D721Med (cell line): ENCODE measurements at places on chromosomes 3 and 15.

GRCh38 chr3:157669416-157669815 lies 166.2 kb upstream of the VEPH1 start:
- no peak for DNase-seq

- DNase-seq, result no peak
Measured at GRCh38 chr3:183074261-183074660, 25.0 kb downstream of the MCCC1 start.

DNA sequence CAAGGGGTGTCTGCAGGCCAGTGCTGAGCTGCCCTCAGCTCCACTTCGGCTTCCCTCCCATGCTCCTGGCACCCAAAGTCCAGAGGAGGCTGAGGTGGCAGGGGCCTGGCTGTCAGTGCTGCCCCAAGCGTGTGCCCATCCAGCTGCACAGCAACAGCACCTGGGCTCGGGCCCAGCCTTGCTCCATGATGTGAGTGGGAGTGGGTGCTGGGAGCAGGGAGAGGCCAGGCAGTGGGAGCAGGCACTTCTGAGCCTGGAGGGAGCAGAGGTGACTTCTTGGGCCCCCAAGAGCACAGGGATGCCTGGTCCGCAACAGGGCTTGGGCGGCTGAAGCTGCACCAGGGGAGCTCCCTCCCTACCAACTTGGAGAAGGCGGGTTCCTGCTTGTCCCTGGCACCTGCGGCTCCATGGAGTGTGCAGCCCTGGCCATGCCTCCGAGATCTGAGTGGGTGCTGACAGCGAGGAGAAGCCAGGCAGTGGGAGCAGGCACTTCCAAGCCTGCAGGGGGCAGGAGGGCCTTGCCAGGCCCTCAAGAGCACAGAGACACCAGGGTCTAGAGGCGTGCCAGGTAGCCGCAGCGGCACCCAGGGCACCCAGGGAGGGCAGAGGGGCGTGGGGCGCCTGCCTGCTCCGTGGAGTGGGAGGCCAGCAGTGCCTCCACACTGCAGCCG lies 366.7 kb upstream of the SGO1 start:
- no peak for DNase-seq

- no peak for DNase-seq
Measured at GRCh38 chr3:43707998-43708397, 17.3 kb downstream of the ABHD5 start.

- no peak for DNase-seq
Measured at GRCh38 chr15:48677821-48678220, 32.3 kb upstream of the FBN1 start.

DNA sequence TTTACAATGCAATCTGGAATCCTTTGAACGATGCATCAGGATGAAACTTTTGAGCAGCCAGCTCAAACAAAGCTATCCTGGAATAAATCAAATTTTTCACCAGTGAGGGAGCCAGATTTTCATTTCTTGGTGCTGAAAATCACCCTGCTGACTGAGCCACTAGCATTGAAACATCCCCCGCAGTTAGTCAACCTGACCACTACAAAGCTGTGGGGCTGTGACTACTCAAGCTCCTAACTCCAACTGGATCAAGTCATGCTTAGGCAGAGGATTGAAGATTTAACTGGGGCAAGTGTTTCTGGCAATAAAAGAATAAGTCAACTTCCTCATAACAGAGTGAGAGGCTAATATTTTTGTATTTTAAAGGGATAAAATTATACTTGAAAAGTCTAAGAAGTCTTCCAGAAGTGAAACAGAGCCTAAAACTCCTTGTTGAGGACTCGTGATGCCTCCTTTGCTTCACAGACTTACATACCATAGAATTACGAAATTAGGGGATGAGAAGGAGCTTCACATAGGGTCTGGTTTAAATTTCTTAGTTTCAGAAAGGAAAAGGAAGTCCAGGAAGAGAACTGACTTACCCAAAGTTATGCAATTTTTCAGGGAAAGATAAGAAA lies 177.8 kb downstream of the SERPINI1 start:
- no peak for DNase-seq

DNA sequence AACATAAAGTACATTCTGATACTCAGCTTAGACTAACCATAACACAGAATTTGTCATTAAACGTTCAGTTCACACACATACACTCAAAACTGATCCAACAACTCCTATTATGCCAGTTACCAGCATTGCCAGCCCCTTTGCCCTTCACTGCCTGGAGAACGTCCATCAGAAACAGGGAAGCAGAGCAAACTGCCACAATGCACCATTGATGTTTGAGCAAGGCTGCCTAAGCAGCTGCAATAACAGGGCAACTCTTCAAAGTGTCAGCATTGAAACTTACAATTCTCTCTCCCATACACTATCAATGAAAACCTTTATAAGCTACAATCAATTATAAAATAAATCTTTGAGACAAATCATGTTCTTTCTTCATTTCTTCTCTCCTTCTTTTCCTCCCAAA lies 85.1 kb downstream of the ZBTB20 start:
- DNase-seq, result no peak

- no peak for DNase-seq
Measured at GRCh38 chr3:95883801-95884200, 930.6 kb upstream of the EPHA6 start.

GRCh38 chr3:146972726-146973125 lies 367.6 kb upstream of the PLSCR5 start:
- DNase-seq, result no peak

GRCh38 chr3:132898141-132898540 lies 140.1 kb upstream of the TMEM108 start:
- DNase-seq, result no peak

- DNase-seq, result no peak
Measured at GRCh38 chr3:100124201-100124761, 10.0 kb upstream of the FILIP1L start.

DNA sequence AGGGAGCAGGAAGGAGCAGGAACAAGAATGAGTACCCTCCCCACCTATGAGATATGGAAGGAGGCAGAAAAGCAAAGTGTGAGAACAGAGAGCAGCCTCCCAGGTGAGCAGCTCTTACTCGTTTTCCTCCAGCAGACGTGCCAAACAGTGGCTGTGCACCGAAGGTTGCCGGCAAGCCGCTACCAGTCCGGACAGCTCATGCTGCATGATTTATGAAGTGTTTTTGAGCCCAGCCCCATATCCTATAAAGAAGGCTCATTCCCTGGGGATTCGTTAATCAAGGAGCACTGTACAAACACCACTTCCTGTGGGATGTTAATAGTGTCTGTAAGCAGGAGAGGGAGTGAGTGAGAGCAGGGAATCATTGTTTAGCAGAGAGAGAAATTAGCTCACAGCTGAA lies 118.3 kb upstream of the FOXB1 start:
- no peak for DNase-seq

- DNase-seq, result no peak
Measured at GRCh38 chr3:133644768-133645167, 17.0 kb downstream of the TOPBP1 start.

- no peak for DNase-seq
Measured at GRCh38 chr15:52527911-52528563, 643 bp downstream of the MYO5A start.

- DNase-seq, result no peak
Measured at GRCh38 chr3:97996988-97997387, 24.8 kb upstream of the RIOX2 start.

GRCh38 chr3:188776447-188776846 lies 395.3 kb upstream of the TPRG1 start:
- DNase-seq, result no peak

- DNase-seq, result no peak
Measured at GRCh38 chr3:146280864-146281263, 30.0 kb upstream of the PLSCR4 start.

GRCh38 chr3:128563439-128563838 lies 70.4 kb upstream of the GATA2 start:
- no peak for DNase-seq

DNA sequence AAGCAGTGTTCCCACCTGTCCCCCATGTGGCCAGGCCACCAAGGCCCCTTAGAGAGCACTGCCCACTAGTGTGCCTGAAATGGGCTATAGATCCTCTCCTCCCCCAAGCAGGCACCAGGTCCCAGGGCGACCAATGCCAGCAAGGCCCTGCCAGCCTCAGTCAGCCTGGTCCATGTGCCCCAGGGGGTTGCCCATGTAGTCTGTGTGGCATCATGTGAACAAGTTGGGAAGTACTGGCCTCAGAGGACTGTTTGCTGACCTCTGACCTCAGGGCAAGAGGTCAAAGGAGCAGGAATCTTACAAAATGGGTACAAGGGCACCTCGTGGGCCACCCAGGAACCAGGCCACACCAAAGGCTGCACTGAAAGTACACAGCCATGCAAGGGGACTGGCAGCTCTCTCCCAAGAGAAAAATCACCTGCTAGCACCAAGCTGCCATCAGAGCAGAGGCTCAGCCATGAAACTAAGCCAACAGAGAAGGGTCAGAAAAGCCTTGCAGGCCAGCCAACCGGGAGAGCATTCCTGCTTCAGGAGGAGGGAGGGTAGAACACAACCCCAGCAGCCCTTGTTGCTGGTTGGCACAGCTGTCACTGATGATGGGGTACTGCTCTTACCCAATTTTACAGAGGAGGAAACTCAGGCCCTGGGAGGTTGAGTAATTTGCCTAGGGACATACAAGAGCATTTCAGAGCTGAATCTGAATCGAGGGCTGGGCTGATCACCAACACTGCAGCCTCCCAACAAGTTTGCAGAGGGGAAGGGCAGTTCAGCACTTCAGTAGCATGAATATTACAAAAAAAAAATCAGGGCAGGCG lies 5.2 kb upstream of the FURIN start:
- DNase-seq, result no peak

DNA sequence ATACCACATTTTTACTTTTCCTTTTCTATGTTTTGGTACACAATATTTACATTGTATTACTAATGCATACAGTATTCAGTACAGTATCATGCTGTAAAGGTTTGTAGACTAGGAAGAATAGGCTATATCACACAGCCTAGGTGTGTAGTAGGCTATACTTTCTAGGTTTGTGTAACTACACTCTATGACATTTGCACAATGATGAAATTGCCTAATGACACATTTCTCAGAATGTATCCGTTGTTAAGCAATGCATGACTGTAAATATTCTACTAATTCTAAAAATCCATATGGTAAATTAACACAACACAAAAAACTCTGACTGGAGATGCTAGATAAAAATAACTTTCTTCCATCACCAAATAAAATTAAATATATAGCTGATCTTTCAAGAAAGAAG lies 16.2 kb downstream of the NEDD4 start:
- DNase-seq, result no peak

DNA sequence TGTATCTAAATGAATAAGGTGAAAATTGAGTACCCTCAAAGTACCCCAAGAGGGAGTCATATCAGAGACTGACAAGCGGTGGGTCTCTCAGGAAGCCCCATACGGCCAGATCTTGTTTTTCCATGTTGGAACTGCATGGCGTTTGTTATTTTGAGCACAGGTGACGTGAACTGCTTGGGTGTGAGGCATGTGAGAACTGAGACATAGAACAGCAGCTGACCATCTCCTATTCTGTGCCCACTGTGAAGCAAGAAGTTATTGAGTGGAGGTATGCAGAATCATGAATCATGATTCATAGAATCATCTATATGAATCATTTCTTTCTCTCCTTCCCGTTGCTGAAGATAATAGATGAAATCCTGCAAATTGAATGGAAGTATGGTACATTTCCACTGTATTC lies 4.6 kb downstream of the VPS8 start:
- DNase-seq, result no peak

GRCh38 chr3:54087581-54088410 lies 34.6 kb upstream of the CACNA2D3 start:
- DNase-seq, result no peak

GRCh38 chr3:134308350-134308891 lies 57.8 kb upstream of the RYK start:
- peak; percentile 64 for DNase-seq

DNA sequence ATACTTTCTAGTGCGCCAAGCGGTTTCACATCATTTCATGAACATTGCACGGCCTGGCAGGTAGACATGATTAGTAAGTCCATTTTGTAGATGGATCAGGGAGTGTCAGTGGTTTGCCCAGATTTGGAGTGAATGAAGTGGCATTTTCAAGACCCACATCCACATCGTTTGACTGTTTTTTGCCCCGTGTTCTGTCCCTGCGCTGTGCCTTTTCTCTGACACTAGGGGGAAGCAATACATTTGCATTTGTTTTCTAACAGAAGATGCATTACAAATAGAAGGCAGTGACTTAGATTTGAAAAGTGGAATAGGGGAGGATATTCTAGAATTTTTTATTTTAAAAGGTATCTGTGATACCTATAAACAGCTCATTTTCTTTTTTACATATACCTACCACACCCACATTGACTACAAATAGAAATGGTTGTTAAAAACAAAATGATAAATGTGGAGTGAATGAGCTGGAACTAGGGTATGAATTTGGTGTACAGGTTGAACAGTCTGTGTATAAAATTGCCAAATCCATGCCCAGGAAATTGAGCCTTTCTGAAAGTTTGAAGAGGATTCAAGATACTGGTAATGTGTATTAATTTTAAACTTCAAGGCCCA lies 98.0 kb downstream of the USP13 start:
- DNase-seq, result no peak

DNA sequence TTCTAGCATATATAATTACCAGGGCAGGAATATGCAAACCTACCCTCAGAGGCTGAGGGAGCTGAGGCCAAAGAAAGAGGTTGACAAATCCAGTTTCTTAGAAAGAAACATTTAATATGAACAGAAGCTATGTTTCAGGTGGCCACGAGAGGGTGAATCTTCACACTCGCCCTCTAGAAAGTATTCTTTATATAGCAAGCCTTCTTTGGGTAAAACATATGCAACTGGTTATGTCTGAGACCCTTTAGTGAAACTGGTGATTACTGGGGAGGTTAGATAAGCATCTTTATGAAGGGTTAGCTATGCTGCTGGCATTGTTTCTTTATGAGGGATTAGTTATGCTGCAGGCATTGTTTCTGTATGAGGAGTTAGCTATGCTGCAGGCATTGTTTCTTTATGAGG lies 50.7 kb upstream of the GOLGA6L2 start:
- no peak for DNase-seq

DNA sequence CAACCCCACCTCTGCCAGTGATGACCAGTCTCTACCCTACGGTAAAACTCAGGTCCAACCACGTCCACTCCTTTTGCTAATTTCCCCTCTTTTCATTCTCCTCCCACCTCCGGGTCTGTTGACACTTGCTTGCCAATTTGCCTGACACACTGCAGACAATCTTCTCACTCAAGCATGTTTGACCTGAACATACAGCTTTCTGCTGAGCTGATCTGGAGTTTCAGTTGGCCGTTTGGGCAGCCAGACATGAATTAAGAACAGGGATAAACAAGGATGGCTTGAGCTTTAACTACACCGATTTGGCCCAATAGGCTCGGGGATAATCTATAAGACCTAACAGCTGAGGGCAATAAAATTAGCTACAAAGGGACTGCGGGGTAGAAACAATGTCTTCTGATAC lies 758.6 kb upstream of the CFAP20DC start:
- DNase-seq, result no peak

DNA sequence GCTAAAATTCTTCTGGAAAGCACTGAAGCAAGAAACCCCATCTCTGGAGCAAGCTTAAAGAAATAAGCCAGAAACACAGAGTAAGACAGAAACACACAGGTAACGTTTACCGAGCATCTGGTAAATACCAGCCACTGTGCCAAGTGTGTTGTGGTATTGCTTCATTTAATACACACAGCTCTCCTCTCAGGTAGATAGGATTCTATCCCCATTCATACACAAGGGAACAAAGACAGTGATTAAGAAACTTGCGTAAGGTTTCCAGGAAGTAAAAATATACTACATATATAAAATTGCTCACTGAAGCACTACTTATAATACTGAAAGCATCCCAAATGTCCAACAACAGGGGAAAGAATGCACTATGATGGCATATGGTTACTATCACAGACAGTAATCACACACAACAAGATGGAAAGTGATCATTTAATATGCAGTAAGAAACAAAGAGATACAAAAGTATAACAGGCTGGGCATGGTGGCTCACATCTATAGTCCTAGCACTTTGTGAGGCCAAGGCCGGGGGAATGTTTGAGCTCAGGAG lies 27.5 kb downstream of the TAMM41 start:
- DNase-seq, result no peak
